ENCODE measurements at places on chromosomes 1 and 21.

DNA sequence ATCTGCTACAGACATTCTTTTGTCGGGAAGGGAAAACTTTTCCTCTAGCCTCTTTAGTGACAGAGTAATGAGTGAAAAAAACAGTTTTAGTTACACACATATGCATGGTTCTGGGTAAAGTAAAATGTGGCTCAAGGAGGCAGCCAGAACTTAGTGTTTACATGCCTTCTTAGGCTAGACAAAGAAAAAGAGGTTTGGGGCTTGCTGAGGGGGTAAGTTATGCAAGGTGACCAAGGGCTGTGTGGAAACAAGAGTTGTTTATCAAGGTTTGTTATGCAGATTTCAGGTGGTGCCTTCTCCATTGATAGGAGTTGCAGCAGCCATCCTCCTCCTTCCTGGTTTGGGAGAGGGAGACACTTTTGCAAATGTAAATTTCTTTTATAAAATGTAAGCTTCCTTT, 66.5 kb upstream of the RAB3GAP2 start:
- no peaks in the 10 kb centered on the region for H3K27me3 ChIP-seq
- DNase-seq = no peak
- H3K4me1 ChIP-seq = no peaks in the 10 kb centered on the region
- no peak overlapping the region for H3K27ac ChIP-seq
- no peak overlapping the region for H3K4me3 ChIP-seq

GRCh38 chr1:226497991-226498639, 50.4 kb upstream of the STUM start:
- no peak overlapping the region for H3K27ac ChIP-seq
- H3K4me3 ChIP-seq = no peak overlapping the region
- DNase-seq = no peak
- H3K27me3 ChIP-seq = no peaks in the 10 kb centered on the region
- no peaks in the 10 kb centered on the region for H3K4me1 ChIP-seq

GRCh38 chr1:168100315-168101002, 36.3 kb downstream of the GPR161 start:
- no peak for DNase-seq
- H3K27me3 ChIP-seq = no peaks in the 10 kb centered on the region
- no peaks in the 10 kb centered on the region for H3K4me1 ChIP-seq

DNA sequence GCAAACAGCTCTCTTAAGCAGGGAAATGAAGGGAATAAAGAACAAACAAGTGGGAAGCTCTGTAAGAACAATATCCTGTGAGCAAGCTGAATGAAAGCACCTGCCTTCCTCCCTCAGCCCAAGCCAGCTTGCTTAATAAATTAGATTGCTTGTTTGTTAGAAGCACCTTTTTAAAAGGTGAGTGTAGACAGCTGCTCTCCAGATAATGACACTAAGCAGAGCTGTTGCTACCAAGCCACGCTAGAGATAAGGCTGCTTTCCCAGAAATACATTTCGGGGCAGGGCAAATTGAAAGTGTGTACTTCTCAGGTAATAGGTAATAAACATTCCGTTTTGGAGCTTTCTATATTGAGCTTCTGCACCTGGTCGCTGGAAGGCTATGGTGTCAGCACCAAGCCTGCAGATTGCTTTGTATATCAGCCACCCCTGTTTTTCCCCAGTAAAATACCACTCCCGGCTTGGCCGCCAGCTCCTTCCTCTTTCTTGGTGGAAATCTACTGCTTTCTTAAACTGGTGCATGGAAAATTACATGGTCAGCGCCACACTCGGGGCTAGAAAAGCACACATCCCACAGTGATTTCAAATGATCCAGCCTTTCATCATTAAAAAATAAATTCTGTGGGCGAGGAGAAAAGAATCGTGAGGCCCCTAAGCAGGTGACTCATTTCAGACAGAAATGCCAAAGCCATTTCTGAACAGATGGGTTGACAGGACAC, 151.3 kb downstream of the ETS2 start:
- H3K36me3 ChIP-seq = no peaks in the 10 kb centered on the region
- H3K27ac ChIP-seq = no peak overlapping the region
- H3K4me3 ChIP-seq = no peak overlapping the region
- no peak for DNase-seq

DNA sequence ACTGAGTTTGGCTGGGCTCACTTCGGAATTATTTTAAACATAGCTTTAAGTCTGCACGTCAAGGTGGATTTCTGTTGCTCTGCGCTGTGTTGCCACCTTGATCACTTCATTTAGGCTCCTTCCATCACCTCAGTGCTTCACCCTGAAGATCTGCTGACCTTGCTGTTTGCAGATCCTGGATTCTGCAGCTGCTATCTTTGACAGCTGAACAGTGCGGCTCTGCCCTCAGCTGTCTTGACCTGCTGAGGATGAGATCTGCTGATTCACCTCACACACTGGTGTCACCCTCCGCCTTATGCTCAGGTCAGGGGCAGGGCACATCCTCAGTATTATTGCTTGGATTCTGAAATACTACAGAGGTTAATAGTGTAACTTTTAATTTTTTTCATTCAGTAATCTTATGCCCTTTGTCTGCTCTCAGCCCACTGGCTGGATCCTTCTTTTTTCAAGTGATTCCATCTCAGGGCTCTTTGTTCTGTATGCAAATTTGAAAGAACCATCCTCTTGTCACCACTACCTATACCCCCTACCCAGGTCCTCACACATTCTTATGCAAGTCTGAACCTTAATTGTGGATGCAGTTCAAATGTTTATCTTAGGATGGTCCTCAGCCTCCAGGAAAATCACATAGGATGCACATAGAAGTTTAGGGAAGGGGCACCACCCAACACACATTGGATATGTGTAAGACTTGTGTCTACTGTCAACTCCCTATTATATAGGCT, 364.0 kb downstream of the OLFM3 start:
- no peak for DNase-seq
- no peaks in the 10 kb centered on the region for H3K27me3 ChIP-seq
- no peaks in the 10 kb centered on the region for H3K36me3 ChIP-seq
